ENCODE measurements at places on chromosomes 4 and X. TPM values are rescaled to one million over a fixed set of nuclear protein-coding genes. Genes with fewer than 3 reads are reported as not detected.

DNA sequence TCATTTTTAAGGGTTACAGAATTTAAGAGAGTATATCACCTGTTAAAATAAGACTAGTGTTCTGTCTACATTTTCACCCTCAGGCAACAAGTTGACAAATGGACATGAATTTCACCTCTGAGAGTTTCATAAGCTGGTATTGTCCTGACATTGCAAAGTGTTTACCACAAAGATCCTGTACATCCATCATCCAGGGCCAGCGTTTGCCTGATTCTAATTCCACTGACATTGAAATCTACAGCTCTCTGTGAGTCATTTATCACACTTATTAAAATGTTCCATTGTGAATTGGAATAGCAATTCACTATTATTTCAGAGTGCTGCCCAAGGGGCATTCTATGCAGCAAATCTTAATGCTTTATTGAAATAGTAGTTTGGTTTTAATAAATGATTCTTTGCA lies 1499.4 kb upstream of the PCDH7 start:
- no peaks in the 10 kb centered on the region for H3K4me1 ChIP-seq
- no peaks in the 10 kb centered on the region for H3K36me3 ChIP-seq
- no peak overlapping the region for H3K4me3 ChIP-seq
- DNase-seq, result no peak
- no peak overlapping the region for H3K27ac ChIP-seq

The MORF4L2 gene
- polyA plus RNA-seq, result 78.2 TPM

- H3K4me3 ChIP-seq, result no peak overlapping the region
- no peak overlapping the region for H3K27ac ChIP-seq
- no peak for DNase-seq
- peaks cover 3% of the 10 kb centered on the region for H3K4me1 ChIP-seq
These were observed 7.3 kb upstream of the NSG1 start for GRCh38 chr4:4379540-4380087.

The ARSJ gene
- not detected for polyA plus RNA-seq

The PPM1K gene
- 85.3 TPM for polyA plus RNA-seq

The RBPJ gene
- polyA plus RNA-seq, result 49.1 TPM

Measured in naive thymus-derived CD8-positive, alpha-beta T cell (primary cell).